ENCODE measurements at places on chromosomes 5 and 9.

DNA sequence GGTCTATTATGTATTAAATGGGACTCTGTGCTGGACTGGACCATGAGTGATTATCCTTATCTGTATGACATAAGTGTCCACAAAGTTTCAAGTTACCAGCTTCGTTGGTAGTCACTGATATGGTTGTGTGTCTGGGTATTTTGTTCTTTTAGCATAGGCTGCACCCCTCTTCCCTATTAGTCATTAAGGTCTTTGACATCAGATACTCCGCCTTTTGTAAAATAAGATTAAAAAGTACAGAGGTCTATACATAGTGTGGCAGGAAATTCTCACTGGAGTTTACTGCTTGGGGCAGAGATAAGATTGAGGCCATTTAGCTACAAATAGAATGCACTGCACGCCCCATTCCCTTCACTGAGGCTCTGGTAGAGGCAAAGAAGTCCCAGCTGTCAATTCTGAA, 99.4 kb downstream of the TMEM215 start:
- no peak for DNase-seq

- DNase-seq: no peak
These were observed 1056.5 kb upstream of the EDIL3 start for GRCh38 chr5:85441156-85441555.

DNA sequence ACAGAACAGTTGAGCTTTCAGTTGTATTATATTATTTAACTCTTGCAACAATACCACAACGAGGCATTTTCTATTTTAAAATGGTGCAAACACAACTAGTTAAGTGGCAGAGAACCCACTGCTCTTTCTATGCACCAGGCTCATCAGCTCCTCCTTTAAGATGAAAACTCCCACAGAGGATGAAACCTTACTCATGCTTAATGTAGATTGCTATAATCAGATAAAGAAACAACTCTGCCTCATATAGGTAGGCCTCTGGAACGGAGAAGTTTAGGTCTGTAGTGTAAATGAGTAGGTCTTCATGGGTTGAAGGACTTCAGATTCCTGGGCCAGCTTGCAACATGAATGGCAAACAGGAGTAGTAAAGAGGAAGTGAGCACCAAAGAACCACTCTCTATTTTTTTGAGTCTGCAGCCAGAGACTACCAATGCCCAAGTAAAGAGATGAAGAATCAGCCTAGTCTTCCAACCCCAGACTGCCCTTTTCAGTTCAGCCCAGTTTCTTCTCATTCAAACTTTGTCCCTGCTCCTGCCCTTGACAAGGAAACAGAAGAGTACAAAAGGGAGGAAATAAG, 33.9 kb downstream of the HACD4 start:
- DNase-seq: no peak

GRCh38 chr9:4741365-4742089, 525 bp upstream of the AK3 start:
- no peak for DNase-seq

DNA sequence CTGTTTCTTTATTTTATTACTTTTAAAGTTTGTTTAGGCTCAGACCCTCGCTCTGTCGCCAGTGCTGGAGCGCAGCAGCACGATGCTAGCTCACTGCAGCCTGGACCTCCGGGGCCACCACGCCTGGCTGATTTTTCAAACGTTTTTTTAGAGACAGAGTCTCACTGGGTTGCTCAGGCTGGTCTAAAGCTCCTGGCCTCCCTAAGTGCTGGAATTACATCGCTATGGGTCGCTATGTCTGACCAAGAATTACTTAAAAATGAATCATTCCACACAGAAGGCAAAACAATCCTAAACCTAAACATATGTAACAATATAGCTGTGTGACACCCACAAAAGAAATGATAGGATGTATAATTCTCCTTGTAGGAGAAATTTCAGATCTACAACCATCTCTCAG, 86.9 kb upstream of the SIMC1 start:
- no peak for DNase-seq

DNA sequence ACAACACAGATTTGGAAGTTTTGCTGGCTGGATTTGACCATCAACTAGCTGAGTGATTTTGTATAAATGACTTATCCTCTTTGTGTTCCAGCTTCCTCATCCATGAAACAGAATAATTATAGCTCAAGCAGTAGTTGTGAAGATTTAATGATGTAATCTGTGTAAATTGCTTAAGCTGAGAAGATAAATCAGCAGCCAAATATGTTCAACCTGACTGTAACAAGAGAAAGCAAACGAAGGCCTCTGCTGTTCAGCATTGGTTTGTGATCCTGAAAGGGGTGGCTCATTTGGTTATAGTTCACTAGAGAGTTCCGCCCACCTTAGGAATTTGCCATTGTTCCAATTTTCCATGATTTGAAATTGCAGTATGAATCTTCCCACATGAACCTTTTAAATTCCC, 75.7 kb upstream of the CCDC112 start:
- no peak for DNase-seq

- no peak for DNase-seq
These were observed 93.5 kb downstream of the RGS3 start for GRCh38 chr9:113556877-113557593.

DNA sequence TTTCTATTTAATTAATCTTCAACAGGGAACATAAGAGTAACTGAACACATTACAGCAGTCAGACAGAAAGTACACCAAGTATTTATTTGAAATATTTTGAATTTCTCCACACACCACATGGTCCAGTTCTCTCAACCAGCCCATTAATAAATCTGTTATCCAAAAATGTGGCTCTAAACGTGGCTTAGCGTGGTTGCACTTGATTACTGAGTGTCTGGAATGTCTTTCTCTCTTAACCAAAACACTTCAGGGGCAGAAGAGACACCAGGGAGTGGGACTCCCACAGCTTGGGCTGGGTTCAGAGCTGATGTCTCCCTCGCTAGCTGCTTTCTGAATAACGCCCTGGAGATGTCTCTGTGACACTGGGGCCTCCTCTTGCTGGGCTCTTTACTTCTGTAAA, 52.6 kb upstream of the FANCC start:
- DNase-seq: no peak

- DNase-seq: no peak
These were observed 309.6 kb downstream of the MLLT3 start for GRCh38 chr9:20312732-20313131.

DNA sequence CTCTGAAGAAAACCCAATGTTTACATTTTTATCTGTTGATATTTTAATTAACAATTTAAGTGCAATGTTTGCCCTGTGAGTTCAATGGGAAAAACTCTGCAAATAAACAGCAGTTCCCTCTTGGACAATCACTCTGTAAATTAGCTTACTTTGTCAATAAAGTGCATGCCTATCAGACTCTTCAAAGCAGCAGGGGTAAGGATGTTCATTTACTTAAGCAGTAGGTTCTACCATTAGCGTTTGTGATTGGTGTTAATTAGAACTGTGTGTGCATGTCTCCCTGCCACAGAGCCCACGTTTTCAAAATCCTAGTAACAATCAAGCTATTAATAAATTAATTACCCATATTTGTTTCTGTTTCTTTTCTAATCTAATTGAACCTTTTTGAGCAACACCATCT, 1921.6 kb upstream of the WWC1 start:
- DNase-seq: no peak

GRCh38 chr5:169796731-169797130, 159.7 kb downstream of the DOCK2 start:
- no peak for DNase-seq

GRCh38 chr5:126600631-126601511, at the start of gene PHAX:
PHAX (plus strand) TSS chr5:126600947; CDS start chr5:126600963, 16 bp downstream.
- DNase-seq: peak; percentile 22

GRCh38 chr5:98594098-98594497, 179.4 kb upstream of the RGMB start:
- no peak for DNase-seq

DNA sequence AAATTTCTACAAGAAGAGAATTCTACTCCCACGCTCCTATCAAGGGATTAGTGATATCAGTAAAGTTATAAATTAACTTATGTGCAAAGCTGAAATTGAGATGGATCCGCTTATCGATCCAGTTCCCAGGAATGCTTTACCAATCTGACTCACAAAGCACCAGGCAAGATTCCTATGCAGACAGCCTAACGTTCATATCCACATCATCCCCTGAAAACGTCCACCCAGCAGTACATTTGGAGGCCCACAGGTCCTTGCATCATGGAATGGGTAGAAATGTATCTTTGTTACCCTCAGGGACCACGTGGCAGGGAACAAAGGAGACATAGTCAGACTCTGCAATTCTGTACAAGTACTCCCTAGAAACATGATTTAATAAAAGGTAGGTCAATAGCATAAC, 147.4 kb downstream of the ESM1 start:
- DNase-seq: no peak

GRCh38 chr9:36929350-36929675, 104.8 kb downstream of the PAX5 start:
- DNase-seq: no peak

DNA sequence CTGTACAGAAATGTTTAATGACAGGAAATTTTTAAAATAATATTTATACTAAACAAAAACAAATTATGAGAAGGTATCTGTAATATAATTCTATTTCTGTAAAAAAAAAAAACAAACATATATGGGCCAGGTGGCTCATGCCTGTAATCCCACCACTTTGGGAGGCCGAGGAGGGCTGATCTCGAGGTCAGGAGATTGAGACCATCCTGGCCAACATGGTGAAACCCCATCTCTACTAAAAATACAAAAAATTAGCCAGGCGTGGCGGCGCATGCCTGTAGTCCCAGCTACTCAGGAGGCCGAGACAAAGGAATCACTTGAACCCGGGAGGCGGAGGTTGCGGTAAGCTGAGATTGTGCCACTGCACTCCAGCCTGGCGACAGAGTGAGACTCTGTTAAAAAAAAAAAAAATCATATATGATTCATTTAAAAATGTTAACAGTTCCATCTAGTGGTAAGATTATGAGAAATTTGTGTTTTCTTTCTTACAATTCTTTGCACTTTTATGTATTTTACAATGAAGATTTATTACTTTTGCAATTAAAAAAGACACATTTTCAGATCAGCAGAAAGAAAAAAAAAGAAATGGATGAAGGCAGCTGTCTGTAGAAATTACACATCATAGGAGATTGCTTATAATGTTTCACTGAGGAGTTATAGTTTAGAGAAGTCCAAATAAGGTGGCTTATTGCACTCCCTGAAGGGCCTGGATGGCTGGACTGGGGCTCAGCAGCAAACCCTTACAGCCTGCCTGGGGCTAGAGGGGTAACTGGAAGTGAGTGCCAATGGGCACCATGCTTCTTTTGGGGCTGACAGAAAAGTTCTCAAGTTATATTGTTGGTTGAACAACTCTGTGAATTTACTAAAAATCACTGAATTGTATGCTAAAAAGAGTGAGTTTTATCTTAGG, 20.3 kb downstream of the C9orf153 start:
- no peak for DNase-seq

GRCh38 chr5:153504726-153505125, 14.3 kb downstream of the GRIA1 start:
- DNase-seq: peak; percentile 14

- no peak for DNase-seq
These were observed 17.8 kb upstream of the IFNB1 start for GRCh38 chr9:21095561-21095960.

- DNase-seq: no peak
These were observed 197.2 kb downstream of the DIRAS2 start for GRCh38 chr9:90445391-90445790.

DNA sequence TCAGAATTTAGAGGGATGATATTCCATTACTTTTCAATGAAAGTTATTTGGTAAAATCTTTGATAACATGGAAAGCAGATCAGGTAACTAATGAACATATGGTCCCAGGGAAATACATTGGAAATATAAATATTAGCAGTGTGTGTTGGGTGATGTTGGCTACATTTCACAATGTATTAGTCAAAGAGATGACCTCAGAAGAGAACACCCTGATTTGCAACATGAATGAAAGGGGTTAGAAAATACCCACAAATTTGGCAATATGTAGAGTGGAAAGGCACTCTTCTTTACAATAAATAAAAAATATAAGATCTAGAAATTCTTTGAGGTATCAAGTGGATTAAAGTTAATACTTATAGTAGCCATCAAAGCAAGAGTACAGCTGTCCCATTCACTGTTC, 606.7 kb downstream of the PSAT1 start:
- no peak for DNase-seq

DNA sequence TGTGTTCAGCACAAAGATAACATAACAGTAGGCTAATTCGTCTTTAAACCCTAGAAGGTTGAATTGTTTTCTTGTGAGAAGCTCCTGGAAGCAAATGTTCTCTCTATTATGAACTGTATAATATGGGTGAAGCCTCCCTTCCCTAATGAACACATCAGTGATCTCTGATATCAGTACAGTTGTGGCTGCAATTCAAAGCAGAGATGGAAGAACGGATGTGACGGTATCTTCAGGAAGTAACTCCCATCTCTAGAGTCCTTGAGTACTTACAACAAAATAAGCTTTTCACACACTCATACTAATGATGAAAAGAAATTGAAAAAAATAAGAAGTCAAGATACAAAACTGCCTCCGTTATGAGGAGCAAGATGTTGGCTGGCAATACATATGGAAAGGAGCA, 4.5 kb downstream of the HCN1 start:
- DNase-seq: no peak

DNA sequence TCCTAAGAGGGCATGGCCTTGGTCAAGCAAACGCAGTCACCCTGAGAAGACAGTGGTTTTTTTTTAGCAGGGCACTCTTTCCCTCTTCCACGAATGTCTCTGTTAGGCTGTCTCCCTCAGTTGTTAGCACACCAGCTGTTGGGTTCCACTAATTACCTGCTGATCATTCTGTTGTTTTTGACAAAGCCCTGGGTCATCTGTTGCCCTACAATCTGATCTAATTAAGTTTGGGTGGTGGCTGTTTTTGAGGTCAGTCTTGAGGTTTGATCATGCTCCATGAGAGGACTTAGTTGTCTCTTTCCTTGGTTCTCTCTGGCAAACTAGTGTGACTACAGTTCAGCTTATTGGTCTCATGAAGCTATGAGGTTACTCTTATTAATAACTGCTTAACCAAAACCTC, 5.0 kb upstream of the PTPDC1 start:
- no peak for DNase-seq

DNA sequence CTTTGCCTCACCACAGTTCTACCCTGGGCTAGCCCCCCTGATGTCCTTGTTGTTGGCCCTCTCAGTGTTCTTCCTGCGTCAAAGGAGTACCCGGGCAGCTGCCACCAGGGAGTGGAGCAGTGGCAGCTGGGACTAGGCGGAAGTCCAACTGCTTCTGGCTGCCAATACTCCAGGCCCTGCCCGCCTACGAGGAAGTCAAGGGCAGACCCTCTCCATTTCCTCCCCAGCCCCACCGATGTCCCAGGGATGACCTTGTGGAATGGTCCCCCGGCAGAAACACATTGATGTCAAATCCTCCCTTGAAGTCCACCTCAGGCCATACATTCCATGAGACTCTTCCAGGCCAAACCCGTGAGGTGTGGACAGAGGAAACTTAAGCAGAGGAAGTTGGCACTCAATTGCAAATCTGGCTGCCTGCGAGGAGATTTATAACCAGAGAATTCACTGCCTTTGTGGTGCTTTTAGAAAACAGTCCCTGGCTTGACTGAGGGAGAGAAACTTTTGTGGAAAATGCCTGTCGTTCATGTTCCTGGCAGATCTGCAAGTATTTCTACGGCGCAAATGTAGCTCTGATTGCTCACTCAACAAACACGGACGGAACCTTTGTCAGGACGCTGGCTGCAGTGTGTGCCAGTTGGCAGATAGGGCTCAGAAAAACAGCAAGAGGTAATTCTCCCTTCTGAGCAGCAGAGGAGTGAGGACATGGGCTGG, 339.7 kb downstream of the RAB3C start:
- no peak for DNase-seq

- DNase-seq: no peak
These were observed 10.0 kb upstream of the P4HA2 start for GRCh38 chr5:132237670-132238069.

GRCh38 chr5:142816531-142817430, 46.6 kb downstream of the ARHGAP26 start:
- DNase-seq: no peak
